ENCODE measurements at places on chromosomes 16 and 17. TPM values are rescaled to one million over a fixed set of nuclear protein-coding genes. Genes with fewer than 3 reads are reported as not detected.

The STXBP4 gene
- total RNA-seq, result 18.0 TPM

The KRT39 gene
- total RNA-seq, result not detected

The AGRP gene
- not detected for total RNA-seq

The PRKCB gene
- 1.4 TPM for total RNA-seq

The HOXB4 gene
- not detected for total RNA-seq

The TBC1D3D gene
- 0.79 TPM for total RNA-seq

The PNMT gene
- total RNA-seq, result 1.0 TPM
